ENCODE measurements at places on chromosomes 16 and 17. TPM values are rescaled to one million over a fixed set of nuclear protein-coding genes. Genes with fewer than 3 reads are reported as not detected.

DNA sequence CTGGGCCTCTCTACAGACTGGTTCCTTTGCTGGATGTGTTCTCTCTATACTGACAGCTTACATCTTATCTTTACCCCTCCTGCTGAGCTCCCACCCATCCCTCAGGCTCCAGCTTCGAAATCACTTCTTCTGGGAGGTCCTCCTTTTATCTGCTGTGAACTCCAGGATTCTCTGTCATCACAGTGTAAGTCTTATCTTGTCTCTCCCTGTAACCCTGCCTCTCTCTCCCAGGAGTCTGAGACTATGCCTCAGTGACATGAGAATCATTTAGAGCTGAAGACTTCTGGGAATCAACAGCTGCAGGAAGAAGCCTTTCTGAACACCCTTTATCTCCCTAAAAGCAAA is 148.1 kb upstream of the HS3ST3A1 start:
- no peak for DNase-seq

GRCh38 chr16:31191697-31192428 is 10.7 kb downstream of the PYCARD start:
- DNase-seq: no peak

DNA sequence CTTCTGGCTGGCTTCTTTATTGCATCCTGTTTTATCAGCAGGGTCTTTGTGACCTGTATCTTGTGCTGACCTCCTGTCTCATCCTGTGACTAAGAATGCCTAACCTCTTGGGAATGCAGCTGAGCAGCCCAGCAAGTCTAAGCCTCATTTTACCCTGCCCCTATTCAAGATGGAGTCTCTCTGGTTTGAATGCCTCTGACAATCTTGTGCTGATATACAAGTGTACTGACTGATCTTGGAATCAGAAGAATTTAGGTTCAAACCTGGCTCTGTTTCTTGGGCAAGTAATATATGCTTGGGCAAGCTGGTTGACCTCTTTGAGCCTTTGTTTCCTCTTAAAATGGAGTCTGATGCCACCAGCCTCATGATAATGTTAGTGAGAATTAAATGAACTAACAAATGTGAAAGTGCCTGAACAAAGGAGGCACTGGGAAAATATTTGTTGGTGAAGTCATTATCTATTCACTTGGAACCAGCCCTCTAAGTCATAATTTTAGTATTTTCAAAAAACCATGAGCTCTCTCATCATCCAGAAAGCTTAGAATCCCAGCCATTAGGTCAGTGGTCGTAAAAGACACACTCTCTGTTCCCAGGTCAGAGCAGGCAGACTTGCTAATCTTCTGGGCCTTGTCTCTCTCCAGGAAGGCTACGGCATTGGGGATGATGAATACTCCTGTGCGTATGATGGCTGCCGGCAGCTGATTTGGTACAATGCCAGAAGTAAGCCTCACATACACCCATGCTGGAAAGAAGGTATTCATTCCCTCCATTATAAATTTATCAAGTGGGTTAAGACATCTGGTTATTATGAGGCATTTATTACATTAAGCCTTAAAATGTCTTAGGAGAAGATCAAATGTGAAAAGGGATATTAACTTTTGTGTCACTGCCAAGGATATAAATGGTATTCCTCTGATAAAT is 18.1 kb upstream of the ARL2BP start:
- DNase-seq: no peak

DNA sequence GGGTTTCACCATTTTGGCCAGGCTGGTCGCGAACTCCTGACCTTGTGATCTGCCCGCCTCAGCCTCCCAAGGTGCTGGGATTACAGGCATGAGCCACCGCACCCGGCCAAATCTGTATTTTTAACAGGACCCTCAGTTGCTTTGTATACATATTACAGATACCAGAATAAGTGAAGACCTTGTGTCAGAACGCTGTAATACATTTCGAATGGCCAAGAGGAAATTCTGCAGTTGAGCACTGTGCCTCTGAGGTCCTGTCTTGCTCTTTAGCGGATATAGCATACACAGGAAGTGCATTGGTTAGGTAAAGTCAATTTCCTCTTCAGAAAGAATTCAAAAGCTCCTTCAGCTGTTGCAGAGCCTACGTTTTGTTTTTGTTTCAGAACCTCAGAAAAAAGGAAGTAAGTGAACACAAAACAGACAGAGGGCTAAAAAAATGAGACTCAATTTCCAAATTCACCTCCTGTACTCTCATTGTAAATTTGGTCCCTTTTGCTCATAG is 15.7 kb downstream of the CRLF3 start:
- DNase-seq: no peak

- no peak for DNase-seq
Observed at GRCh38 chr16:6446370-6446769, 886.3 kb upstream of the RBFOX1 start.

DNA sequence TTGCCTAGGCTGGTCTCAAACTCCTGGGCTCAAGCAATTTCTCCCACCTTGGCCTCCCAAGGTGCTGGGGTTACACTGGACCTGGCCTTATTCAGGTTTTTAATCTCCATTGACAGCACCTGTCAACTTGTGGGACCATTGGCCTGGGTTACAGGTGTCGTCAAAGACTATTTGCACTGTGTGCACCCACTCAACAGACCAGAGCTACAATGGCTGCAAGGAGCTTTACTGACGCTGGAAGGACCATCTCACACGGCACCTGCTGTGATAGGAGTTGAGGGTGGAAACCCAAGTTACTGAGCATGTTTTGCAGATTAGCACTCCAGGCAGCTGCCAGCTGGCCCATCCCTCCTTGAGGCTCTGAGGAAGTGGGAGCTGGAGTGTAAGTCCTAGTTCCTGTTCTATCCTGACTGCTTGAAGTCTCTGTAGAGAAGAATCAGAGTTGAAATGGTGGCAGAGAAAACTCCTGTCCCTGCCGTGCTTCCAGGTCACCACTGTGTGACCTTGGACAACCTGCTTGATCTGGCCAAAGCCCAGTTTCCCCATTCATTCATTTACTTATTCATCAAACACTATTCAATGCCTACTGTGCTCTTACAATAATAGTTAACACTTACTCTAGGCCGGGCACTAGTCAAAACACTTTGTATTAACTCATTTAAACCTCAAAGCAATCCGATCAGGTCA is 42.4 kb upstream of the LONP2 start:
- DNase-seq: no peak

DNA sequence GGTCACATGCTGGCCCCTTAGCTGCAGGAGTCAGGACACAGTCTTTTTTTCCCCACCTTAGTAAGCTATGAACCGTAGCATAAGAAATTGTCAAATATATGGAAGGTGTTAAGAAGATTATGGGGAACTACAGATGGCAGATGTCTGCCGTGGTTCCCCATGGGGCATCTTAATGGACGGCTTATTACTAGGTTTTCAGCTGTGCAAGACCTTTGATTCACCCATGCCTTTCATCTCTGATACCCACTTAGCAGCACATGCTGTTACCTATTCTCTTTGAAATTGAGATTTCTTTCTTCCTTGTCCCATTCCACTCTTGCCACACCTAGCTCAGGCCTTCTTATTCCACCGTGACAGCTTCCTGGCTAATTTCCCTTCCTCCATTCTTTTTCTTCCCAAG is 70.7 kb downstream of the RPTOR start:
- no peak for DNase-seq

DNA sequence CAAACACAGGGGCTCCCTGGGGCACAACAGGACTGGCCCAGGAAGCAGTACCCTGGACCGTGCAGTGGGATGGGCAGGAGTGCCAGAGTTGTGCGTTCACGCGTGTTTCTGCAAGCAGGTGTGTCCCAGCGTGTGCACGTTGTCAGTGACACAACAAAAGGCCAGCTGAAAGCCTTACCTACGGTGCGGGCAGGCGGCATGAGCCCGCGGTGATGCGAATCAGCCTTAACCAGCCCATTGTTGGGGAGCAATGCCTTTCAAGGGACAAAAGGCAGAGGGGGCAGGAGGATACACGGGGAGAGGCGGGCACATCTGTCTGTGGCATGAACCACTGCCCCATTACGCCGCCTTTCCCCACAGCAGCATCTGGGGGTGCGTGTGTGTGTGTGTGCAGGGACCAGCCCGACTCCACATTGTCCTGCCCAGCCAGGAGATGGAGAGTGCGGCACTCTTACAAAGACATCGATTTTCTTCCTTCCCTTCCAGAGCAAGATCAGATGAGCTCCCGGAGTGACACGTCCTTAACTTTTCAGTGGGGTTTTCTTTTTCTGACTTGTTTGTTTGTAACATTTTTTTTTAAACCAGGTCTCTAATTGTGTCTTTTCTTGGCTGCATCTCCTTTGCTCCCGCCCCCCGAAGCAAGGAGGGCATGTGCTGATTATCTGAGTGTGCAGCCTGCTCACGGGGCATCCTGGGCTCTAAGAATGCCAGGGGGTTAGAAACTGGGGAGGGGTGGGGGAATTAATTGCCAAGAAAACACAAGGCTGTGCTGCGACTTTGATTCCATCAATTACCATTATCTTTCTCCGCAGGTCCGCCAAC is 158.1 kb downstream of the ZNF423 start:
- no peak for DNase-seq

DNA sequence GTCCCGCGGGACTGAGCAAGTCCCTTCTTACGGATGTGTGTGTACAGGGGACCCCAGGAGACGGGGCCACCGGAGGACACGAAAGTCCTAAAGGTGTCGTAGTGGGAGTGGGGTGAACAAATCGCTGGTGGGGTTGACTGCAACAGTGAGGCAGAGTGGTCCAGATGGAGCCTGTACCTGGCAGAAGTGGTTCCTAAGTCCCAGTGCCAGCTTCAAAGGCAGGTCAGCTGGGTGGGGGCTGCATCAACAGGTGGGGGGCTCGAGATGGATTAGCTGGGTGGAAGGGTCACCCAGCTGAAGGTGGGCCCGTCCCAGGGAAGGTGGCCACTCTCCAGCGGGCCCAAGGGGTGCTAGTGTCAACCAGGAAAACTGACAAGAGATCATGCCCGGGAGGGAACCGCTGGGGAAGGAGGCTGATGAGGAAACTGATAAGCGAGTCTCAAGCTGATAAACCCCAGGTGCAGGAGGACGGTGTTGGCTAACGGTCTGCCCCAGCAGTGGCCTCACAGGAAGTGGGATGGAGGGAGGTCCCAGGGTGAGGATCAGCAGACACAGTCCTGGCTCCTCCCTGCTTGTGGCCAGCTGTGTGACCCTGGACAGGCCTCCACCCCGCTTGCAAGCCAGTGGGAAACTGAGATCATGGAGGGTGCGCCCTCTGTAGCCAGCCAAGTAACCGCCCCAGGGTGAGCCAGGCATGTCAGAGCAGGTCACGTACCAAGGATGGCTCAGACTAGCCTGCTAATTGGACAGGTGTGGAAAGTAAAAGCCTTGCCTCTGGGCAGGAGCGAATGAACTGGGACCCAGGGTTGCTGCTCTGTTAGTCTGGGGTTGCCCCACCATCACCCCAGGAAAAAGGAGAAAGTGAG is 1.0 kb downstream of the ORAI3 start:
- DNase-seq: peak; percentile 50

DNA sequence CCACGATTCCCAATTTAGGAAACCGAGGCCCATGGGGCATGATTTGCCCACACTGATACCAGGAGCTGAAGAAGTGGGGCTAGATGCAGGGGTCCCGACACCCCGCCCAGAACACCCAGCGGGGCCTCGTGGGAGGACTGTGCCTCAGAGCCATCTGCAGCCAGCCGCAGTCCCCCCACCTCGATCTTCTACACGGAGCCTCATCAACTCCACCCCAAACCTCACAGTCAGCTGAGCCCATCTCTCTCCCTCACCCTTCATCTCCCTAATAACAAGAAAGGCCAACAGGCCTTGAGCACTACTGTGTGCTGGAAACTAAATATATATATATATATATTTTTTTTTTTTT is 4.2 kb downstream of the ITGAE start:
- no peak for DNase-seq

- DNase-seq: peak; percentile 51
Observed at GRCh38 chr16:16183562-16183961, 39.7 kb downstream of the ABCC6 start.

- peak; percentile 33 for DNase-seq
Observed at GRCh38 chr16:1182950-1183907, 30.3 kb downstream of the CACNA1H start.

GRCh38 chr16:27264151-27264550 is 4.4 kb downstream of the NSMCE1 start:
- DNase-seq: no peak

GRCh38 chr16:79810449-79811189 is 210.1 kb upstream of the MAF start:
- no peak for DNase-seq

- no peak for DNase-seq
Observed at GRCh38 chr16:14449790-14450480, 180.1 kb downstream of the PARN start.

DNA sequence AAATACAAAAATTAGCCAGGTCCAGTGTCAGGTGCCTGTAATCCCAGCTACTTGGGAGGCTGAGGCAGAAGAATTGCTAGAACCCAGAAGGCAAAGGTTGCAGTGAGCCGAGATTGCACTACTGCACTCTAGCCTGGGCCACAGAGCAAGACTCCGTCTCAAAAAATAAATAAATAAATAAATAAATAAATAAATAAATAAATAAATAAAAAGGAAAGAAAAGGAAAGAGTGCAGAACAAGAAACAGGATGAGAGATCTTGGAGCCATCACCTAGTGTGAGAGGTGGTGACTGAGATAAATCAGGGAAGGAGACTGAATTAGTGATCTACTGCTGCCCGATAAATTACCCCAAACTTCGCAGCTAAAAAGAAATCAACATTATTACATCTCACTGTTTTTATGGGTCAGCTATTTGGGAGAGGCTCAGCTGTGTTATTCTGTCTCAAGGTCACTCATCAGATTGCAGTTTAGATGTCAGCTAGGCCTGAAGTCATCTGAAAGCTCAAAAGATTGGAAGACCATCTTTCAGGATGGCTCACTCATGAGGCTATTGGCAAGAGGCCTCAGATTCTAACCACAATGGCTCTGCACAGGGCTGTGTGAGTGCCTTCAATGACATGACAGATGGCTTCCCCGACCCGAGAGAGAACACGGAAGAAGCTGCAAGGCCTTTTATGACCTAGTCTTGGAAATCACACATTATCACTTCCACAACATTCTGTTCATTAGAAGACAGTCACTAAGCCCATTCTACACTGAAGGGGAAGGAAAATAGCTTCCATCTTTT is 66.4 kb downstream of the CMC2 start:
- DNase-seq: no peak

DNA sequence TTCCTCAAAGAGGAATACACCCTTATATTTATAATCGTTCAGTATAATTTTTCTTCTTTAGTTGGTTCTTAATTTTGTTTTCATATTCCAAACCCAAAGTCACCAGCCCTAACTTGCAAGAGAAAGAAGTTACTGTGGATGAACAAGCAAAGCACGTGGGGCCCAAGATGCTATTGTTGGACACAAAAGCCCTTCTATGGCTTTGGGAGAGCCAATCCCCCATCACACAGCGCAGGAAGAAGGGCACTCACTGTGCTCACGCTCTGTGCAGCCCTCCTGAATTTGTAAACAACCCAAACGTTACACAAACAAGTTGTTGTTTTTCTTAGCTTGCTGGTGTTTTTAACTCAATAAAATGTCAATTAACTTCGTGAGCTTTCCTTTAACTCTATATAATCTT is 22.5 kb downstream of the SPPL2C start:
- no peak for DNase-seq

MAFG gene
- total RNA-seq: 29.8 TPM

CTRB2 gene
- total RNA-seq: 6.8 TPM

FBXL16 gene
- total RNA-seq: 22.7 TPM

GAS2L2 gene
- total RNA-seq: 0.15 TPM

SLFN11 gene
- total RNA-seq: 0.53 TPM

ERN1 gene
- 7.6 TPM for total RNA-seq

CACNA1H gene
- total RNA-seq: 38.0 TPM

PERCC1 gene
- not detected for total RNA-seq

KRTAP4-6 gene
- total RNA-seq: not detected

Data from WTC11 (cell line).